Mesothelial cell of epicardium (in vitro differentiated cells): ENCODE measurements at places on chromosomes 6 and 20.

GRCh38 chr6:35916056-35916455 is 4.8 kb downstream of the SRPK1 start:
- DNase-seq: no peak

DNA sequence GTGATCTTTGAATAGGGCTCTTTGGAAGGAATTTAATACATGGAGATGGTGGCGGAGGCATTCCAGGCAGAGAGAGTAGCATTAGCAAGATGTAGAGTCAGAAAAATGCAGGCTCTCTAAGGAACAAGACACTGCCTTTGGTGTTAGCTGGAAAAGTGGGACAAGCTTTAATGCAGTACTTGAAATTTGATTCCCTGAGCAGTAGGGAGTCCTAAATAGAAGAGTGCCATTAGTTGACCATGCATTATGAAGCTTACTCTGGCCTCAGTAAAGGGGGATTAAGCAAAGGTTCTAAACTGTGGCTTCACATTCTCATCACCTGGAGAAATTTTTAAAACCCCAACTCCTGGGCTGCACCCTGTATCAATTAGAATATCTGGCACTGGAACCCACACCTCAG is 494.8 kb upstream of the SOX4 start:
- DNase-seq: no peak

GRCh38 chr6:104714796-104715195 is 144.9 kb downstream of the HACE1 start:
- no peak for DNase-seq

- DNase-seq: no peak
Measured at GRCh38 chr20:36491901-36492617, 49.3 kb upstream of the MYL9 start.

DNA sequence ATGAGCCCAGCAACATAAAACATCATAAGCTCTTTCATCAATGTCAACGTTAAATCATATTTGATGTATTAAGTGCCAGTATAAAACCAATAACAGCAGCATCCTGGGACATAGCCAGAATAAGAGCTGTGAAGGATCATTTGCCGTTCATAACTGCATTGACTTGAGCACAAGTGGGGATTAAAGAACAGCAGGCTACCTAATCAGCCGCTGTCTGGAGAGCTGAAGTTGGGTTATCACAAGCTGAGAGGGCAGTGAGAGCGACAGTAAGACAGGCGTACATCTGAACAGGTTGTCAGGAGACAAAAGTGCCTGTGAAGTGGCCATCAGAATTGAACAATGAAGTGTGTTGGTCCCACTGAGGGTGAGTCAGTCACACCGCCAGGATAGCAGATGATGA is 269.6 kb downstream of the GRIK2 start:
- DNase-seq: no peak

- DNase-seq: no peak
Measured at GRCh38 chr6:149614337-149614736, 34.2 kb downstream of the KATNA1 start.

GRCh38 chr6:45657226-45657625 is 279.5 kb upstream of the SUPT3H start:
- DNase-seq: no peak

GRCh38 chr6:136719280-136720044 is 72.8 kb downstream of the MAP3K5 start:
- DNase-seq: no peak

GRCh38 chr6:46347669-46348068 is 143.6 kb downstream of the RCAN2 start:
- DNase-seq: no peak
